MCF 10A (cell line): ENCODE measurements at places on chromosomes 7 and 10. TPM values are rescaled to one million over a fixed set of nuclear protein-coding genes. Genes with fewer than 3 reads are reported as not detected.

GRCh38 chr10:23186697-23187096 is 5.4 kb upstream of the PTF1A start:
- DNase-seq: no peak

GRCh38 chr7:101550641-101551541 is 78.2 kb downstream of the MYL10 start:
- no peak for DNase-seq

- no peak for DNase-seq
These were observed 8.4 kb downstream of the TLX1 start for GRCh38 chr10:101139421-101139911.

DNA sequence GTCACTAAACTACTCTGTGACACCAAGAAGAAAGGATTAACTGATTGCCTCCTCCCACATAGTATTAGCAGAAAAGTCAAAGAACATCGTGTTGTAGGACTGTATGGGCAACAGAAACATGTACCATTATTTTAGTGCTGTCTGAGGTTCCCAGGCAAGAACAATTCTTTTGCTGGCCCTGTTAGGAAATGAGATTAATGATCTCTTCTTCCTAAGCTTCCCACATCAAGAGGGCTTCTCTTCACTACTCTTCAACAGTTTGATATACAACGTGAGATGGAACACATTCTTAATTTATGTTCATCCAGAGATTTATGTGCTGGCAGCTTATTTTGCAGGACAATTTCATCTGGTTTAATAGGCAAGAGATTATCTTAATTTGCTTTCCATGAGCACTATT is 219.6 kb downstream of the DOCK4 start:
- no peak for DNase-seq

- DNase-seq: no peak
These were observed 44.9 kb downstream of the VIPR2 start for GRCh38 chr7:159099711-159100231.

The SAMD9 gene
- total RNA-seq: 4.4 and 7.9 TPM in 2 replicates

The SLC18A3 gene
- not detected in 2 replicates for total RNA-seq
